ENCODE measurements at places on chromosomes 12 and 14.

DNA sequence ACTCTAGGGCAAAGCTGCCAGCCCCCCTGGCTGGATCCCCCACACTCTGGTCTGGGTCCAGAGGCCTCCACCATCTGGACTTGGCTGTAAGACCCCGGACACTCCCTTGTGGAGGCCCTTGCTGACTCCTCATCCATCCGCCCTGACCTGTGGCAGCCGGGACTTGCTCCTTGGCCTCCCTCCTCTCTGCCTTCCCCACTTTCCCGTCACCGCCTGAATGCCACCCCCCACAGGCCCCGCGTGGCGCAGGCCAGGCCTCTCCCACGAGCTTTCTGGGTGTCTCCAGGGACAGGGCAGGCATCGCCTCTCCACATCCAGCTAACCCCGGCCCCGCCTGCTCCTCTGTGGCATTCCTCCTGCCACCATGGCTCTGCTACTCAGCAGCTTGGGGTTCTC is 14.1 kb downstream of the JAG2 start:
- no peak for DNase-seq

DNA sequence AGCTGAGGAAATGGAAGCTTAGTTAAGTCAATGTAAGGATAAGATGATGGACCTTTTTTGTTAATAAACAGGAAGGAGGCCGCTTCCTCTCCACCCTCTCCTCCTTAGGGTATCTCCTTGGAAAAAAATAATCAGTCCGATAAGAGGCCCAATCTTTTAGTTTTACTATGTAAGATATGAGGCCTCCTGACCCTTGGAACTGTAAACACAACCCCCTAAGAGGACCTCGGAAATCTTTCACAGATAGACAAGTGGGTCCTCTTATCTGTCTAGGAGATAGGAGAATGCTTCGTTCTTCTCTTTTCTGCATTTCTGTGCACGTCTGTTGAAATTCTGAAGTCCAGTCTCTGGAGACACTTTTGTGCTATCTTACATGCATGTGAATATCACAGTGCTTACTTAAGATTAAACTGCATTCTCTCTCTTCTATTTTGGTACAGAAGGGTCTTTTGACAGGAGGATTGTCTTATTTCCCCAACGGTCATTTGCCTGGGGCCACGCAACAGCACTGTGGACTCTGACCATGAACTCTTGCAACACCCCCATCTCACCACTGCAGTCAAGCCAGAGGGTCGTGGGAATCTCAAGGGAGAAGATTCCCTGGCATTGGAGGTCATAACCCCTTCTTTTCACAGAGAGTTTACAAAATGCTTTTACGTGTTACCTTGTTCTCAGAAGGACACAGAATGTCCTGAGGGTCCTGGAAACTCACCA is 313.0 kb upstream of the RTL1 start:
- DNase-seq, result no peak

DNA sequence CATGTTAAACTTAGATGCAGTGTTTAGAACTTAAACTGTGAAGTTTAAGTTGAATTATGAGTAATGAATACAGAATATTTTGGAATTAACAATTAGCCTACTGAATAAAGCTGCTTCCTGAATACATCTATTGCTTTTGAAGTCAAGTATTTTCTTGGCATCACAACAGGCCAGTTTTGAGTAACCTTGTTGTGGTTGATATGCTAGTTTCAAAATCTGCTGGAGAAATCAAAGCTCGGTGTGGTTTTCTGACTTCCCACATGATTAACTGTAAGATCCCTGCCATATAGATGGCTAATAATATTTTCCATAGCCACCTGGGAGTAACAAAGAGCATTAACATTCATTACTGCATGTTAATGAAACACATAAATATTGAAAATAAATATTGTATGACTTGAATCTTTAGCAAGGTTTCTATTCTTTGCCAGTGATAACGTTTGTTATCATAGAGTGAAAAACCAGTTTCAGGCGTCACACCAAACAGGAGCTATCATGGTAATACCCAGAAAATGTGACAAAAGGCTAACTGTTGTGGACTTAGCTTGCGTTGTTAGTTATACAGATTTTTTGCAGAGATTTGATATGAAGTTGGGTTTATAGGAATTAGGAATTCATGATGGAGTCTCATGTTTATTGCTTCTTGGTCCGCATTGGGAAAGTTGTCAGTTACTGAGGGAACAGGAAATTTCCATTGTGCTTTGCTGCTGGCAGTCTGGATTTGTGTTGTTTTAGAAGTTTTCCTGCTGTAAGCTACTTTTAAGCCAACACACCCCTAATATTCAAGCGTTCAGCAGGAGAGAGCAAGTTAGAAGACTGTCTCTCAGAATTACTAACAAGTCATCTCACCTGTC is 32.1 kb downstream of the PPFIBP1 start:
- no peak for DNase-seq

DNA sequence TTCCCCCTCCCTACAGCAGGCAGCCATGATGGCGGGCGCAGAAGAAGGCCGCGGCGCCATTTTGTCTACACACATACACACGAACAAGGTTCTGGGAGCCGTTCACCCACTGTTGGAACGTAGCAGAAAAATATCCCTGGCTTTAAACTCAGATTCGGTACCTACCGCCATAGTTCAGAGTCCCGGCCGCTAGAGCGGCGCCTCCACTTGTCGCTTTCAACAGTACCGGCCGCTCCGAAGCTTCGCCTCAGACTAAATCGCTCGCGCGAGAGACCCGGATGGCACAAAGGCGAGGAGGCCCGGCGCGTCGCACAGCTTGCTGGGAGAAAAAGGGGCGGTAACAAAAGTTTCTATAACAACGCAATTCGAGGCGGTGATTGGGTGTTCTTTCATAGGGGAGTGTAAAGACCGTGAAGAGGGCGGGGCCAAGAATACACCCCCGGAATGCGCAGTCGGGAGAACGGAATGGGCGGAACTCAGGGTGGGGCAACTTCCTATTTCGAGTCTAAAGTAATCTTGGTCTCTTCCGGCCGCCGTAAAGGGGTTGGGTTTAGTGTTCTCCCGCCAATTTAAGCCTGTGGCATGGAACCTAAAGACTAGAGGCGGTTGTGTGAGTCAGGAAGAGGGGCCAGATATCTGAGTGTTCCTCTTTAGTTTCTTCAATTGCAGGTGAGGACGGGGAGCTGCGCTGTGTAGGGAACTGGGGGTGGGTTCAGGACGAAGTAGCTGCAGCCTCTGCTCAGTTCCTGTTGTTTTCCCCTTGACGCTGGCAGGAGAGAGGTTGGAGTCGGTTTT is at the start of the genes KNTC1 and RSRC2:
KNTC1 (plus strand) TSS at position 567 of the 795 bp plus-strand sequence. CDS start 2,815 bp downstream, outside the sequence.
RSRC2 (minus strand) TSS at position 254 of the 795 bp plus-strand sequence; CDS start at position 171, 83 bp downstream.
- peak; percentile 97 for DNase-seq

DNA sequence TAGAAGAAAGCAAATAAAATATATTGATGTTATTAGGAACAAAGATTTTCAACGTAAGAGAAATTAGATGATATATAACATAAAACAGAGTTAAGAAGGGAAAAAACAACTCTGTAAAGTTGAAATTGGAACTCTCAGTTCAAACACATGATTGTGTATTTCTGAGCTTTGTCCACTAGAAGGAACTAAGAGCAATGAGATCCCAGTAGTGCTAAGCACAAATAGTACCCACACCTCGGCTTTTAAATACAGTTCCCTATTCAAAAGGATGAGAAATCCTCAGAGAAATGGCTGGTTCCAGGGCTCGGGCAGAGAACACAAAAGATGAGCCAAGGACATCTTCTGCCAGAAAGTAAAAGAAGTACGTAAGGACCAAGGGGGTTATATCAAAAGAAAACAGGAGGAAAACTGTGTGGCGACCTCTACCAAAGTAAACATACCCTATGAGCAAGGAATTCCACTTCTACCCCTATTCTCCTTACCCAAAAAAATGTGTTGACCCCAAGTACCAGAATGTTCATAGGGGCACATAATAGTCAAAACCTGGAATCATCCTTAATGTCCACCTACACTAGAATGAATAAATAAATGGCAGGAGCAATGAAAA is 96.6 kb downstream of the SPTSSA start:
- no peak for DNase-seq

DNA sequence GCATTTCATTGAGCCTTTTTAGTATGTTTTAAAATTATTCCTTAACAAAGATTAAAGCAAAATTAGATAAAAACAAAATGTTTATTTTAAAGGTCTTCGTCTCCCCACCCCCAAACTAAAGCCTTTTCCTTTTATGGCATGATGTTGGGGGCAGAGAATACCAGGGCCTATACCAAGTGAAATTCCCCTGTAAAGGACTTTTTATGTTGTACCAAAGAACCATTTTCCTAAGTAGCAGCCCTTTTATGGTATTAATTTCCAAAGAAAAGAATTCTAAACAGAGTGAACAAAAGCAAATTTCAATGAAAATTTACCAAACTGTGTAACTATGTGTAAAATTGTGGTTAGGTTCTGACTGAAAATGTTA is 71.9 kb upstream of the GNPNAT1 start:
- DNase-seq, result no peak

DNA sequence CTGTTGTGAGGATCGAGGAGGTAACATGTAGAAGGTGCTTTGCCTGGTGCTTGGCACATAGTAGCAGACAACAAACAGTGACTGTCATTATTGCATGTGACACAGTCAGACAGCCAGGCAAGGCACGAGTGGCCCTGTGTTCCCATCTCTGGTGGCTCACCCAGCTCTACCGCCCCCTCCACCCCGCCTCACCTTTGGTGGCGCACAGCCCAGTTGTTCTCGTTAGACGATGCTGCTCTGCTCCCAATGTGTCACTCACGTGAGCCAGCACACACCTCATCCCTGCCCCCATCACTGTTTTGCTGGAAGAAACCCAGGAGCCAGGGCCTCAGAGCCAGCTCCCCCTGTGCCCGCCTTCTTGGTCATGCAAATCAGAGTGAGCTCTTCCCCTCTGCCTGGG is 113.3 kb downstream of the CALM1 start:
- DNase-seq, result no peak

DNA sequence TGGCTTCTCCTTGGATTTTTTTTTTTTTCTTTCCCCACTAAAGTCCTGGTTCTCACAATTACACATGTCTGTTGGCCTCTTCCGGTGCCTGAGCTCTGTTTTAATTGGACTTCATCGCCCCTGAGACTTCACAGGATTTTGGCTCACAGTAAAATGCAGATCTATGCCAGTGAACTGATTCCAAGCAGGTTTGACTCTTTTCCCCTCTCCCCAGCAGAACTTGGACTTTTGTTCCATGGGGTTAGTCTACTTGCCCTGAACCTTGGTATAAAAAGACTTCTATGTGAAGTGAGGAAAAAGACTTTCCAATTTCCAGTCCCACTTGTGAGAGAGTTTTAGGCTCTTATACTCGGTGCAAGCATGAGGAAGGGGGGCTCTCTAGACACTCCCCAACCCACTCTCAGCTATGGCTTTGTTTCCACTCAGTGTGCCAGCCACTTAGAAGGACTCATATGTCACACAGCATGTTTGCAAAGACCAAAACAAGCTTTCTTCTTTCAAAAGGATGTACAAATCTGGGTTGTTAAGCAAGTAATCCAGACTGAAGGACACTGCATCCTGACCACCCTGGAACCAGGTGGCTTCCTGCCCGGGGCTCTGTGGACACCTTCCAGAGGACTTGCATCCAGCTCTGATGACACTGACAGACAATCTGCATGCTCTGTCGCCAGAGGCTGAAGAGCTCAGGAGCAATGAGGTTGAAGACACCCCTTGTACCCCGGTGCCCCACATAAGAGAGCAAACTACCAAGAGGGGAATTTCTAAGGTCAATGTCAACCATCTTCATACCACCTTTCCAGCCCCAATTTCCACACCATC is 221.9 kb upstream of the EGLN3 start:
- no peak for DNase-seq

DNA sequence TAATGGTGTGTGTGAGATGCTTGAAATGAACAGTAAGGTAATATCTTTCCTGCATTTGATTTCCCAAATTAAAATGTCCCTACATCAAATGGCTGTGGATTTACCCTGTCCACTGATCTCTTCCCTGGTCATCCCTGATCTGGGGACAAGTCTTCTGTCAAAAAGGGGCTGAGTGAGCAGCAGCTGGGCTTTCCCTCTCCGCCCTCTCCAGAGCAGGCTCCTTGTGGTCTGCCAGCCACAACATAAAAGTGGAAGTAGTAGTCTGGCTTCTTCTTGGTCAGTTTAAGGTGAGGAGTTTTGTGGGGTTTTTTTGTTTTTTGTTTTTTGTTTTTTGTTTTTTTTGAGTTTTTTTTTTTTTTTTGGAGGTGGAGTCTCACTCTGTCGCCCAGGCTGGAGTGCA is 25.2 kb upstream of the PLXNC1 start:
- no peak for DNase-seq

DNA sequence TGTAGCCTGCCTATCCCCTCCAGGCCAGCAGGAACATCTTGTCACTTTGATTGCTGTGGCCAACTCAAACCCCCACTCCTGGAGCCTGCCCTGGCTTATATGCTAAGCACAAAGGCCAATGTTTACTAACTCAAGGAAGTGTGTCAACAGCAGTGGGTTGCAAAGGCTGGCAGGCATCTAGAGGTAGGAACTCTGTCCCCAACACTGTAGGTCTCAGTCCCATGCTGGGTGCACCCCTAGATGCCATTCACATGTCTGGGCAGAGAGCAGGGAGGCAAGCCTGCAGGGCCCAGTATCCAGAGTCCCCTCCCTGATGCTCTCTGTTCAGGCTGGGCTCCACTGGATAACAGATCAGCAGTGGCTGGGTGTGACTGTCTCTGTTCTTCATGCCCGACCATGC is 1.6 kb upstream of the HPD start:
- DNase-seq, result no peak

GRCh38 chr12:30908722-30909348 is 17.7 kb upstream of the TSPAN11 start:
- no peak for DNase-seq

DNA sequence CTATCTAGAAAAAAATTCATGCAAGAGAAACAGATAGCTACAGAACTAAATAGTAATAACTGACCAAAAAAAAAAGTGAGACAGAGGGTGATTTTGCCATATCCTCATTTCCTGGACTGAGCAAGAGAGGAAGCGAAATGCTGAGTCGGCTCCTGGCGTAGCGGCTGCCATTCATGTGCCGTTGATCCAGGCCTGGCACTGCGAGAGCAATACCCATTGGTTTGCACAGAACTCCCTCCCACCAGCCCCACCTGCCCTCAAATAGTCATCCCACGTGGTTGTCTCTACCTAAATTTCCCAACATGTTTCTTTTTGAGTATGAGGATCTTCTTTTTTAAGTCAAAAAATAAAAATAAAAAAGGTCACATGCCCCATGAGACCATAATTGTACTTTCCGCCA is 9.4 kb upstream of the WNT5B start:
- no peak for DNase-seq

GRCh38 chr12:116654226-116654743 is 83.6 kb downstream of the SPRING1 start:
- no peak for DNase-seq

GRCh38 chr12:24814379-24815113 is 134.4 kb downstream of the BCAT1 start:
- DNase-seq, result no peak

DNA sequence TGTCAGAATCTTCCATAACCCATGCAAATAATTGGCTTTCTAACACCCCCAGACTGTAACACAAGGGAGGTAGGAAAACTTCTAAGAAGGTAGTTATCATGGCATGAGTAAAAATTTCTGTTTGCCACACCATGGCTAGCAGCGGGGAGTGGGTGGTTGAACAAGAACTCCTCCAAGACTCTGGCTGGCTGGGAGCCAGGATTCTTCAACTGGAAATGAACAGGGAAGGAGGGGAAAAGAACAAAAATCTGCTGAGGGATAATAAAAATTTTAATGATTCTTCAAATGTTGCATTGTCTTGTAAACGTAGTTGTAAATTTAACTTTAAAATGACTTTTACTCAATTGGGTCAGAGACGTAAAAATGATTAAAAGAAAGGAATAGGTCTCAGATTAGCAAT is 78.9 kb downstream of the AKAP6 start:
- DNase-seq, result no peak

Data from HEK293T (cell line).